SK-N-MC (cell line): ENCODE measurements at places on chromosomes 1 and 21.

- DNase-seq: no peak
Observed at GRCh38 chr1:115326419-115326818, 11.6 kb downstream of the NGF start.

DNA sequence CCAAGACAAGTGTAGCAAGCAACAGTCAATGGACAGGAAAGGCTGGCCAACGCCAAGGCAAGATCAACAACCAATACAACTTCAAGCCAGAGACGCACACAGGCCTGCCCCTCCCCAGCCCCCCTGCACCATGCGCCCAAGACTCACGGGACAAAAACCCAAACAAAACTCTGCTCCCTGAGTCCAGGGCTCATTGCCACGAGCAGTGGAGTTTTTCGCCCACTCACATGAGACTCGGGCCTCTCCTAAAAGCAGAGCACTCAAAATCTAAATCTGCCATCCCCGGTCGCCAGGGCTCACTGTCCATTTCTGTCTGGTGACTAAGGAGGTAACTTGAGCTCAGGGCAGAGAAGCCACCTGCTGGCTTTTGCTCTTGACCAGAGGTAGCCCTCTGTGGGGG is 174.8 kb downstream of the CLIC6 start:
- no peak for DNase-seq

DNA sequence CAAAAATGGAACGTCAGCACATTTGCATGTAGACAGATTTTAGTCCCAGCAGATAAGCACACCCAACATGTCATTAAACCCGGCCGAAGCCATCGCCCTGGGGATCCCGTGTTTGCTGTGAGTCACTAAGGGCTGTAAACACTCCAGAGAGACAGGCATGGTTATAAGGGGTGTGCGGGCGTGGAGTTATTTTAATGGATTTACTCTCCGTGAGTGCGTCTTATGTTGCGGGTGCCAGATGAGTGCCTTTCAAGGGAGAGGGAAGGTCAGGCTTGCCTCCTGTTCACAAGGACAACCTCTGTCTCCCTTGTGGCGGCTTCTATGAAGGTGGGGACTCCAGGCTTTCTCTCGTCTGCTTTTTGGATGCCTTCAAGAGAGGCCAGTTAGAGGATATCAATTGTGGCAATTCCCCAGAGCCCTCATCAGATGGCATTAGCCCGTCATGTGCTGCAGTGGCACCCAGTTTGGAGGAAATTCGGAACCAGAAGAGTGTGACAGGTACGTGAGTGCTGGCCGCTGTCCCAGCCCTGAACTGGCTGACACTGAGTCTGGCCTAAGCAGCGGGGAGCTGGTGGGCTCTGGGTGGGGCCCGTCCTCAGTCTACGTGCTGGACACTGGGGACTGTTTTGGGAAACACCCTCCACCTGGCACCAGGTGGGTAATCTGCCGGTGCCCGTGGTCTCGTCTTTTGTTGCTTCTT is 223.8 kb upstream of the TMEM51 start:
- DNase-seq: no peak

- no peak for DNase-seq
Observed at GRCh38 chr1:207815913-207816291, 64.0 kb downstream of the CD46 start.

- DNase-seq: no peak
Observed at GRCh38 chr1:87739704-87740103, 411.0 kb downstream of the LMO4 start.

GRCh38 chr21:46182548-46183336 is 1.5 kb downstream of the SPATC1L start:
- no peak for DNase-seq

- no peak for DNase-seq
Observed at GRCh38 chr1:102952400-102952799, 155.9 kb downstream of the COL11A1 start.

- peak; percentile 35 for DNase-seq
Observed at GRCh38 chr21:29145354-29145782, 14.9 kb downstream of the MAP3K7CL start.

DNA sequence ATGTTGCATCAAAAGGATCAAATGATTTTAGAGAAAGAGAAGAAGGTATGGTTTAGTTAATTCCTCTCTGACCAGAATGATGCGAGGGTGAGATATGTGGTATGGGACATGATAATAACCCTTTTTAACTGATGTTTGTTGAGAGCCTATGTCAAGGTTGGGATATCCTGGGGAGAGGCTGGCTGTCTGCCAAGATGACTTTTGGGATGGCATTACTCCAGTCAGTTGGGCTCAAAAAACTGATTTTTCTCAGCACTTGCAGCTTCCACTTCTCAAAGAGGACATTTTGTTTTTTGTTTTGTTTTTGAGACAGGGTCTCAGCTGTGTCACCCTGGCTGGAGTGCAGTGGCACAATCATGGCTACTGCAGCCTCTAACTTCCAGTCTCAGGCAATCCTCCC is 17.7 kb upstream of the STX12 start:
- DNase-seq: no peak

- no peak for DNase-seq
Observed at GRCh38 chr1:203996126-203996525, 76.8 kb upstream of the SOX13 start.

- DNase-seq: no peak
Observed at GRCh38 chr1:209720826-209721225, 16.2 kb downstream of the HSD11B1 start.

- no peak for DNase-seq
Observed at GRCh38 chr1:170567214-170567613, 35.2 kb downstream of the GORAB start.

- no peak for DNase-seq
Observed at GRCh38 chr1:18109756-18110597, 2.4 kb downstream of the IGSF21 start.

DNA sequence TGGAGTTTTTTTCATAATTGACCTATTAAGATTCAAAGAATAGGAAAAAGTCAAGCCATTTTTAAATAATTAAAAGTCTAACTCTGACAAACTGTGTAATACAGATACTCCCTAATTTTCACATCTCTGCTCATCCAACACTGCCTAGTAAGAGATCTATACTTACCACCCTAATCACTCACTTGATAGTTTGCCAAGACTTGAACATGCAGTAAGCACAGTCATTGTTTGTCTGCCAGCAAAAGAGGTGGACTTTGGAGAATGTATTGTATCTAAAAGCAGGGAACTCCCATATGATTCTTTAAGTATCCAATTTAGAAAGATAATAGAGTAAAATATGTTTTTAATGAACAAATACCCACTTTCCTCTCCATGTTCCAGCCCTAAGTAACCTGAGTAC is 15.5 kb downstream of the TMEM59 start:
- DNase-seq: no peak

DNA sequence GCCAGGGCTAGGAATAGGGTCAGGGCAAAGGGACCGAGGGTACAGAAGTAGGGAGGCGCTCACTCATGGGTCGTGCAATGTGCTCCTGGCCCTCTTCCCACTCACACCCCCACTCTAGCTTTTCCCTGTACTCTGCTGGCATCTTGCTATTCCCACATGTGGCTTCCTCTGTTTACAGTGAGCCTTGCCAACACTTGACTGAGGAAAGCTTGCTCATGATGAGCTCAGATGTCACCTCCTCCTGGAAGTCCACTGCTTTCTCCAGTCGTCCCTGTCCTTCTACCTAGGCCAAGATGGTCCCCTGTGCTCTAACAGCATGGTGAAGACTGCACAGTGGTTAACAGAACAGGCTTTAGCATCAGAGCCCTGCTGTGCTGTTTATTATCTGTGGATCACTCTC is 8.0 kb upstream of the RIMS3 start:
- no peak for DNase-seq

GRCh38 chr1:224300346-224300745 is 29.6 kb downstream of the NVL start:
- DNase-seq: no peak

GRCh38 chr1:119331915-119332314 is 36.7 kb upstream of the HAO2 start:
- DNase-seq: no peak

DNA sequence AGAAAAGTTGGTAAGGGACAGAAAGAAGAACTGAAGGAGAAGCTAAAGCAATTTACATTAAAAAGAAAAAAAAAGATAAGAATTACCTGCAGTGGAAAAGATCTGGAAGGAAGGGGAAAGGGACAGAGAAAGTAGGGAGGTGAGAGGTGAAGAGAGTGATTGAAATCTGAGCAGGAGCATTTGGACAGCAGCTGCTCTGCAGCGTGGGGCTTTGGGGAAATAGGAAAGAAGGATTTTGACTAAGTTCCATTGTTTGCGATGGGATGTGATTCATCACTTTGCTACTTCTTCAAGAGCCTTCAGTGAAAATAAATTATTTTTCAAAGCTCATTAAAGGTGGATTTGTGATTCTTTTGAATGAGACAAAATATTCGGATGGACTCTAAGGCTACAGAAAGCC is 26.1 kb upstream of the NMNAT2 start:
- no peak for DNase-seq

GRCh38 chr1:236663934-236664333 is 22.4 kb upstream of the ACTN2 start:
- no peak for DNase-seq

DNA sequence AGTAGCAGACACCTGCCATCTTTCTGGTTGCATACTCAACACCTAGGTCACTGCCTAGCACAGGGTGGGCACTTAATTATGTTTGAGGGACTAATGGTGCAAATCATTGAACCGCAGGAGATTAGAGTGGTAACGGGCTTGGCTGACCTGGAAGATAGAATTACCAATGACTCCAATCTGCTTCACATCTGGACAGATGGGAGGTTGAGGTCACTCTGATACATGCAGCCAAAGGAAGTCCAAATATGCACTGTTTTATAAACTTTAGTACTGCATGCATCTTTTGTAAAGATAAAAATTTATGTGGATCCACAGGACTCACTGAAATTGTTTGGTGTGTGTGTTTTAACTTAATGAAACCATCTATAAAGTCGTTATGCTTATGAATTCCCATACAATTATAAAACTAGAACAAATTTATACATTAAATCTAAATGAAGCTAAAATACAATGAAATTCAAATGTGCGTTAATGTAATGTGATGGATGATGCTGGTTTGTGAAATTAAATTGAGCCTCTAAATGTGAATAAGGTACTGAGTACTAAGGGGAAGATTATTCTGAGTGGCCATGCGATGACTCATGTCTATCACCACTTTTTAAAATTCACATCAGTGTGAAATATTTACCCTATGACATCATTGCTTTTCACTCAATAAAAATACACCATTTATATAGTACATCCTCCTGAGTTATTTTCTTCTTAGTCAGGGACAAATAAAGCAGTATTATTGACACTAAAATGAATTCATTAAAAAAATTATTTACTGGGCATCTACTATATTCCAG is 224.7 kb upstream of the FAM78B start:
- DNase-seq: no peak

GRCh38 chr1:196677781-196678509 is 26.1 kb downstream of the CFH start:
- no peak for DNase-seq

- DNase-seq: no peak
Observed at GRCh38 chr1:156489935-156490293, 10.7 kb downstream of the MEF2D start.

DNA sequence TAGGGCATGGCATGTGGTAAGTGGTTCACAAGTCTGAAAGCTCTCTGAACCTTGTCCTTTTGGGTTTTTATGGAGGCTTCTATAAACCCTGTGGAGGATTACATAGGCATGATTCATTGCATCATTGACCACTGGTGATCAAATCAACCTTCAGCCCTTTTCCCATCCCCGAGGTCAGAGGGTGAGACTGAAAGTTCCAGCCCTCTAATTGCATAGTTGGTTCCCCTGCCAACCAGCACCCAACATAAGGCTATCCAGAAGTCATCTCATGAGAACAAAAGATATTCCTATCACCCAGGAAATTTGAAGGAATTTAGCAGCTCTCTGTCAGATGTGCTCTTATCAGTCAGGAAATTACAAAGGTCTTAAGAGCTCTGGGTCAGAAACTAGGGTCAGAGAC is 89.5 kb upstream of the ARTN start:
- DNase-seq: no peak

DNA sequence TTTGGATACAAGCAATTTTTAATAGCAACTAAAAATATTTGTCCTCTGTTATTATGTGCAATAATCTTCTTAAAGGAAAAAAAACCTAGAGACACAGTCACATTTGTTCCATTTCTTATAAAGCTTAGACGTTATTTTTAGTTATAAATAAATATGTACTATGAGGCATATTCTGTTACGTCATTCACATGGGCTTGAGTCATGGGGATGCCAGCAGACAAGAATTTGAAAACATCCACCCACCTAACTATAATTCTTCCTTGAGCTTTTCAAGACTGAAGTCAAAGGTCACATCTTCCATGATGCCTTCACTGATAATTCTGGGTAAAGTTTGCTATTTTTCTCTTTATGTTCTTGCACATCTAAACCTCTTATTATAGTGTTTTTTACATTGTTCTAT is 268.8 kb downstream of the KCTD3 start:
- DNase-seq: no peak

DNA sequence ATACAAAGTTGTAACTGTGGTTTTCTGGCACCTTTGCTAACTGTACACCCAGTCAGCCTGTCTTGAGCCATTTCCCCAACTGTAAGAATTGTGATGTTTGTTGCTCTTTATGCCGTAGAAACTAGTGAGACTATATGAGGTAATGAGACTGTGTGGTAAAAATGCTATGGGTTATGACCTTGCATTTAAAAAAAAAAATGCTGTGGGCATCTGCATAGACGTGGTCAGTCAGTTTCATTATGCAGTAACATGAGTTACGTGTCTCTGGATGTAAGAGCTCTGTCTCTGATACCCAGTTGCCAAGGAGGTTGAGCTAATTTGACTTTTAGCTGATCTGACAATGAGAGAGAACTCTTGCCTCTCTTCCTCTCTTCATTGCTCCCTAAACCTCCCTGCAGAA is 80.6 kb upstream of the LAMC2 start:
- no peak for DNase-seq

DNA sequence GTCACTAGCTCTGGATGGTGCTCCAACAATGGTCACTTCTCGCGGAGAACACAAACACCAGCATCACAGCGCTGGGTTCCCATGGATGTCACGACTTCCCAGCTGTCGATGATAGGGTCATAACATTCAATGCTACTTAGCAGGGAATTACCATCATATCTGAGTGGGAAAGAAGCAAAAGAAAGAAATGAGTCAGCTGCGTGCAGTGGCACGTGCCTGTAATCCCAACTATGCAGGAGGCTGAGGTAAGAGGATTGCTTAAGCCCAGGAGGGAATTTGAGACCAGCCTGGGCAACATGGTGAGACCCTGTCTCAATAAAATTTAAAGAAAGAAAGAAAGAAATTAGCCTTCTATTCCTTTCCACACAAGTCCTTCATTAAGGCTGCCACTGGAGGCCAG is 3.6 kb upstream of the RABIF start:
- no peak for DNase-seq

DNA sequence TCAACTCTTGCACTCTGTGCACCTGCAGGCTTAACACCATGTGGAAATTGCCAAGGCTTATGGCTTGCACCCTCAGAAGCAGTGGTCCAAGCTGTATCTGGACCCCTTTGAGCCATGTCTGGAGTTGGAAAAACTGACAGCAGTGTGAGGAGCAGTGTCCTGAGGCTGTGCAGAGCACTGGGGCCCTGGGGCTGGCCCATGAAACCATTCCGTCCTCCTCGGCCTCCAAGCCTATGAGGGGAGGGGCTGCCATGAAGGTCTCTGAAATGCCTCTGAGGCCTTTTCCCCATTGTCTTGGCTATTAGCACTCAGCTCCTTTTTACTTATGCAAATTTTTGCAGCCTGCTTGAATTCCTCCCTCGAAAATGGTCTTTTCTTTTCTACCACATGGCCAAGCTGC is 126.7 kb downstream of the DISC1 start:
- DNase-seq: no peak
